ENCODE measurements at places on chromosomes 12 and 14. TPM values are rescaled to one million over a fixed set of nuclear protein-coding genes. Genes with fewer than 3 reads are reported as not detected.

CCDC63 gene
- total RNA-seq, result not detected

GLT1D1 gene
- not detected for total RNA-seq

DAO gene
- not detected for total RNA-seq

PPFIA2 gene
- 6.2 TPM for total RNA-seq

PSMD9 gene
- 86.6 TPM for total RNA-seq

TTC6 gene
- total RNA-seq, result under 0.01 TPM

CCDC175 gene
- total RNA-seq, result not detected

COX8C gene
- not detected for total RNA-seq

KCNC2 gene
- total RNA-seq, result 0.50 TPM

PRIM1 gene
- 29.7 TPM for total RNA-seq

HOXC12 gene
- total RNA-seq, result not detected

HNRNPA1 gene
- total RNA-seq, result 704 TPM

KLHL33 gene
- total RNA-seq, result 0.11 TPM

AICDA gene
- total RNA-seq, result not detected

LUM gene
- total RNA-seq, result 186 TPM

CLEC12A gene
- not detected for total RNA-seq

KLHL28 gene
- 13.2 TPM for total RNA-seq

Measured in uterine smooth muscle cell (primary cell).